ENCODE measurements at places on chromosomes 7 and 10. TPM values are rescaled to one million over a fixed set of nuclear protein-coding genes. Genes with fewer than 3 reads are reported as not detected.

Gene SMKR1
- not detected for total RNA-seq

Gene CDC123
- 164 TPM for total RNA-seq

Gene SEMA3C
- total RNA-seq: 49.8 TPM

Gene NACAD
- total RNA-seq: not detected

Gene CNTNAP2
- total RNA-seq: not detected

Gene NCF1
- not detected for total RNA-seq

Gene PSD
- 0.78 TPM for total RNA-seq

Gene AKR1C8
- total RNA-seq: not detected

Gene ADIRF
- not detected for total RNA-seq

Gene IDI2
- not detected for total RNA-seq

Gene AKR1C4
- not detected for total RNA-seq

Gene RARRES2
- total RNA-seq: 10.6 TPM

Gene TMEM273
- total RNA-seq: 8.9 TPM

Gene COL13A1
- not detected for total RNA-seq

Gene RHOBTB1
- 26.7 TPM for total RNA-seq

Gene TMEM176A
- not detected for total RNA-seq

Gene HMX2
- not detected for total RNA-seq

Gene MYOF
- total RNA-seq: 67.0 TPM

Gene GARS1
- 194 TPM for total RNA-seq
